Activated T-helper 2 cell treated with anti-CD3 and anti-CD28 coated beads, Interferon-gamma antibody, Interleukin-2, Interleukin-4, amounts not matched to agents 10 μg/mL and 5 μg/mL and 100 μg/mL, durations not matched to agents 14 hours and 24 hours and 36 hours (primary cell): ENCODE measurements at places on chromosomes 4 and X.

GRCh38 chr4:181424362-181425016 is 818.7 kb upstream of the TENM3 start:
- no peak for DNase-seq

DNA sequence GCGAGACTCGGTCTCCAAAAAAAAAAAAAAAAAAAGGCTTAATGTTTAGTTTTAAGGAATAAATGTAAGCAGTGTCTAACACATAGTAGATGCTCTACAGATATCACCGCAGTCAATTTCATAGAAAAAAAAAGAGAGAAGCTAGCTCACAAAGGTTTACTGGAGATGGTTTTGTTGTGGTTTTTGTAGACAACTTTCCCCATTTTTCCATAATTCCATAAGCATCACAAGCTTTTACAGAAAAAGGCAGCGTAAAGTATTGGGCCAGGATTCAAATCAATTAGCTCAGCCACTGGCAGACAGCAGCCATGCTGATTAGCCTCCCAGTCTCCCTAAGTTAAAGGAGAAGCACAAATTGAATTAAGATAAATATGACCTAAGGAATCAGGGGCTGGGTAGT is 1.5 kb downstream of the GRSF1 start:
- DNase-seq = no peak

DNA sequence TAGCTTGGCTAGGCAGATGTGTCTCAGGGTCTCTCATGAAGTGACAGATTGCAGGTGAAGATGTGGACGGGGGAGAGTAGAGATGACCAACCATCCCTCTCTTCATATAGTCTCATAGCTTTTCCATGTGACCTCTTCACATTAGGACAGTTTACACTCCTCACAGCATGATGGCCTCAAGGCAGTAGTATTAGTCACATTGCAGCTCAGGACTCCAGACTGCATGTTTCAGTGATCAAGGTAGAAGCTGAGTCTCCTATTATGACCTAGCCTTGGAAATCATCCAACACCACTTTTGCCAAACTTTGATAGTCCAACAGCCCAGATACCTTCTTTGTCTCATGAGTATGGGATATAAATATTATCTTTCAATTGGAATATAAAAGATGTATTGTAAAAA is 147.7 kb downstream of the GASK1B start:
- no peak for DNase-seq

GRCh38 chr4:53515076-53515475 is 76.2 kb downstream of the LNX1 start:
- DNase-seq = no peak

GRCh38 chrX:151505796-151506195 is 57.7 kb upstream of the PASD1 start:
- no peak for DNase-seq

DNA sequence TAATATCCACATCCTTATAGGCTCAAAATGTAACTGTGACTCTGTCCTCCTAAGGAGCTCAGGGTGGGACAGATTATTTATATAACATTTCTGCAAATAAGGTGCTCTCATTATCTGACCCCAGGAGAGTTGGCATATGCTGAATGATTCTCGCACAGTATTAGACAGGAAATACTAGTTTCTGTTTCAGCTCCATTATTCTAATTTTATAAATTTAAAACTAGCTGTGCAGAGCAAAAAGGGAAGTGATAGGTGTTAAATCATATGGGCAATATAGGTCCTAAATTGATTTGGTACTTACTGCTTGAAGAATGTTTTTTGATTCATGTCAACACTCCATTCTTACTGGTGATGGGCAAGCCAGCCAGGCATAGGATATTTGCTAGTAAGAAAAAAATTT is 141.5 kb downstream of the GLRA2 start:
- no peak for DNase-seq

- no peak for DNase-seq
These were observed 83.2 kb upstream of the USP9X start for GRCh38 chrX:41002026-41002425.

DNA sequence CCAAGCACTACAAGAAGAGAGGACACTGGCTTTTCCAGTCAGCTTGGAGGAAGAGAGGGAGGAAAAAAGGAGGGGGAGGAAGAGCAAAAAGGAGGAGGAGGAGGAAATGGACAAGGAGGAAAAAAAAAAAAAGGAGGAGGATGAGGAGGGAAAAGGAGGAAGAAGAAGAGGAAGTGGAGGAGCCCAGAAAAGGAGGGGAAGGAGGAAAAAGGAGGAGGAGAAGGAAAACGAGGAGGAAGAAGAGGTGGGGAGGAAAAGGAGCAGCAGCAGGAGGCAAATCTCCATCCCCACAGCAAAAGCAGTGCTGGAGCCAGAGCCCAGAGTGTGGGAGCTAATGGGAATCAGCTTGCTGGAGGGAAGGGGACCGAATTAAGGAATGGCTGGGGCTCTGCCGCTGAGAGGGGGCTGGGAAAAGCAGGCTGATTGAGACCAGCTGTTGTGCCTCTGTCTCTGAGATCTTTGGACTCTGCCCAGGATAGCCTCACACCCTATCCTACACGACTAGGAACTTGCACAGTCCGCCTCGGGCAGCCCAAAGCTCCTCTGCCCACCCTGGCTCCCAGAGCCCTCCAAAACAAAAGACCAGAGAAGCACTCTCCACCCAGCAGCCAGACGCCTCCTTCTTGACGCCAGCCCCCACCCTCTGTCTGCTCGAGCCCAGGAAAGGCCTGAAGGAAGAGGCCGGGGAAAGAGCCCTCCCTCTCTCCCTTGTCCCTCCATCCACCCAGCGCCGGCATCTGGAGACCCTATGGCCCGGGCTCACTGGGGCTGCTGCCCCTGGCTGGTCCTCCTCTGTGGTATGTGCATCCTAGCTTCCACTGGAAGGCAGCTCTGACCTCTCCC is at the start of gene XPNPEP2:
TSS of gene XPNPEP2 (plus strand) at position 514 of the 843 bp plus-strand sequence. CDS start at position 749, 235 bp downstream.
- no peak for DNase-seq

DNA sequence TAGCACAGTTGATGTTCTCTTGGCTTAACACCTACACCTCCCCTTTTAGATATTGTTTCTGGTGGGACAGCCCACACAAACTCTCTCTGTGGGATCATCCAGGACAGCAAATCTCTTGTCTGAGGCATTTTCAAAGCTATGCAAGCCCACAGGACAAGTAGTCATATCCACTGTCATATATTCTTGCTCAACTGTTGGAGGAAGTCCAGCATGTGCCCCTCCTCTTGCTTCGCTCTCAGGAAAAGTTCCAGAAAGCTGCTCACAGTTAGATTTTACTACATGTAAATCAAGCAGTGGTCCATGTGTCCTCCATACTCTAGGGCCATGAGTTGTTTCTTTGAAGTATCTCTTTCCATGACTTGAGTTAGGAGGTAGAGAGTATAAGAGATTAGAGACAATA is 260.7 kb downstream of the INPP4B start:
- DNase-seq = no peak

DNA sequence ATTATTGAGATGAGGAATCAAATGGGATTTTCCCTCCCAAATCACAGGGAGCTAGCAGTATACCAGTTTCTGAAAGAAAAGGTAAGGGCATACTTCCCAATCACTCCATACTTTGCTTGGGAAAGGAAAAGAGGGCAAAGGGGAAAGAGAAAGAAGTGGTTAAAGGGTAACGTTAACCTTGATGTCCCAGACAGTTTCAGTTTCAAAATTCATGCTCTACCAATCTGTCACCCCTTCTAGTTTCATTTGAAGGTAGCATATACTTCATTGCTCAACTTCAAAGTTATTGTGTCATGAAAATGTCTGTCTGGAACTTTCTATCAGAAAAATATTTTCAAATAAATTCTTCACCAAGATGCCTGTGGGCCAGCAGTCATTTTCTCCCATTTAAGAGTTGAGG is 16.0 kb downstream of the TNMD start:
- no peak for DNase-seq

GRCh38 chr4:10003666-10004065 is 17.6 kb downstream of the SLC2A9 start:
- DNase-seq = no peak

- DNase-seq = no peak
These were observed 80.1 kb downstream of the FAM184B start for GRCh38 chr4:17701138-17701839.

DNA sequence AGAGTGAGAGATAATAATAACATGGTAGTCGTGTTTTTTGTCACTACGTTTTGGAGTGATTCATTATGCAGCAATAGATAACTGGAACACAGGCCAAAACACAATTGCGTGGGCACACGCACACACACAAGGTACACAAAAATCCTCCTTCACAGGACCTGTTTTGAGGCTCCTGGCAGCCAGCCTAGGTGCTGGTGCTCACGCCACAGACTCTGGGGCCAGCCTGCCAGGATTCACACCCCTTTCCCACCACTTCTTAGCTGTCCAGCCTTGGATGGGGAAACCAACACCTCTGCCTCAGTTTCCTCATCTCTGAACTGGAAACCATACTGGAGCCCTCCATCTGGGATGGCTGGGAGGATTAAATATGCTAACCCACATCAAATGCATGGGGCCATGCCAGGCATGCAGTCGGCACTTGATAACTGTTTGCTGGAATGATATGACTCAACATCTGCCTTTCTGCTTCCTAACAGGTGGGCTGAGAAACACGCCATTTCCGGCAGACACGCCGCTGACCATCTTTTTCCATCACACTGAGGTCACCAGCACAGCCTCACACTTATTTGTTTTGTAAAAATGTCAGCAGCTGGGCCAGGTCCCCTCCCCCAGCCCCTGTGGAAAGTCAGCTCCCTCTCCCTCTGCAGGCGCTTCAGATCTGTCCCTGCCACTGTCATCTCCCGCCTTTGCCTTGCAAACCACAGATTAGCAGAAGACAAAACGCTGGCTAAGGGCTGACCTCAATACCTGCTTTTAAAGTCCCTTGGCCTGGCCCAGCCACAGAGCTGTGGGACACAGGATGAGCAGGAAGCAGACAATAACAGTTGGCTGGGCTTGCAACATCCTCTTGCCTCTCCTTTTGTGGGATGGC is 237.5 kb downstream of the BCOR start:
- peak; percentile 81 for DNase-seq

GRCh38 chr4:76197971-76198410 is 15.6 kb downstream of the SCARB2 start:
- DNase-seq = no peak

- no peak for DNase-seq
These were observed 164.6 kb upstream of the BCOR start for GRCh38 chrX:40262157-40263013.

DNA sequence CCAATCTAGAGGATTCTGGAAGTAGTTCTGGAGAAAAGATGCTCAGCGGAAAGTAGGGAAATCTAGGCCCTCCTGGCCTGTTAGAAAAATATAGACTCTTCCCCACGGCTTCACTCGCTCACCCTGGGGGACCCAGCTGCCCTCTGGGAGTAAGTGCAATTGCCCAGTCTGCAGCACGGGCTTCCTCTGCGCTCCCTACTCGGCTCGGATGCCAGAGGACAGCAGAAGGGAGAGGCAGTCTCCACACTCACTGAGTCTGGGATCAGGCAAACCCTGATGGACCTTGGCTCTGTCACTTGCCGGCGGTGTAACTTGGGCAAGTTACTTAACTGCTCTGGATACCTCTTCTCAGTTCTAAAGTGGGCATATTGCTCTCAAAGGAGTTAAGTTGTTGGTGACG is 2.1 kb downstream of the SHISA3 start:
- no peak for DNase-seq

- no peak for DNase-seq
These were observed 18.9 kb upstream of the CPLX1 start for GRCh38 chr4:844752-845232.

- no peak for DNase-seq
These were observed 17.1 kb upstream of the ARHGAP10 start for GRCh38 chr4:147714575-147715401.

- no peak for DNase-seq
These were observed 190.4 kb downstream of the GABRB1 start for GRCh38 chr4:47221721-47222120.

DNA sequence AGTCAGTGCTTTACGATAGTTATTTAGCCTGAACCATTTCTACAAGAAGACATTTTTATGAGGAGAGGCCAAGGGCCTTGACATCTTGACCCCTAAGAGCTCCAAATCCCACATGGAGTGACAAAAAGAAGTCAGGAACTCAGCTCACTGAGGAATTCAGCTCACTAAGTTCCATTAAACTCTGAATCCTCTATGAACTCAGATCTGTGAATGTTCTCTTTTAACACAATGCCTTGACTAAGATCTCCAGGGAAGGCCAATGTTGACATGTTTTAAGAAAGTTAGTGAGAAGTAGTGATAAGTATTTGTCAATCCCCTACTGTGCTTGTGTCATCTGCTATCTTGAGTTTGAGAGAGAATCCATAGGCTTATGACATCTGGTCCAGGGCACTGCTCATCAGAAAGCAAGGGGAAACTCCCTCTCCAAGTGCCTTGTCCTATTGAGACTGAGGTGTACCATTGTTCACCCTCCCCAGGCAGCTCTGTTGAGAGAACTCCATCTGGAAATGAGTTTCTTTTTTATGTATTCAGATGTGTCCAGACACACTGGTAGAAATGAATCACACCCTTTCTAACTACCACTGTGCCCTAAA is 68.7 kb upstream of the PCDH19 start:
- no peak for DNase-seq

GRCh38 chrX:9534686-9535085 is 69.8 kb downstream of the TBL1X start:
- no peak for DNase-seq

- DNase-seq = no peak
These were observed 62.2 kb upstream of the ACSL1 start for GRCh38 chr4:184887947-184888346.

- peak; percentile 25 for DNase-seq
These were observed 16.9 kb downstream of the WDR1 start for GRCh38 chr4:10099499-10100325.

GRCh38 chr4:153759407-153760316 is at the start of gene RNF175:
Gene RNF175, minus strand, starts transcription at chr4:153760024. Its CDS starts 162 bp downstream, at chr4:153759862.
- no peak for DNase-seq

GRCh38 chr4:74132944-74133343 is 25.0 kb upstream of the MTHFD2L start:
- no peak for DNase-seq

GRCh38 chr4:170386511-170386910 is 296.8 kb upstream of the AADAT start:
- no peak for DNase-seq

GRCh38 chr4:188911707-188912106 is 772.5 kb downstream of the TRIML1 start:
- DNase-seq = no peak

GRCh38 chr4:93659629-93660028 is 168.9 kb upstream of the ATOH1 start:
- no peak for DNase-seq

GRCh38 chr4:173575482-173576152 is 45.6 kb upstream of the HAND2 start:
- DNase-seq = no peak

GRCh38 chr4:182105416-182105815 is 137.8 kb upstream of the TENM3 start:
- no peak for DNase-seq

- DNase-seq = no peak
These were observed 30.6 kb upstream of the MANBA start for GRCh38 chr4:102791318-102791835.

- no peak for DNase-seq
These were observed 14.3 kb upstream of the NAT8L start for GRCh38 chr4:2044542-2045517.

DNA sequence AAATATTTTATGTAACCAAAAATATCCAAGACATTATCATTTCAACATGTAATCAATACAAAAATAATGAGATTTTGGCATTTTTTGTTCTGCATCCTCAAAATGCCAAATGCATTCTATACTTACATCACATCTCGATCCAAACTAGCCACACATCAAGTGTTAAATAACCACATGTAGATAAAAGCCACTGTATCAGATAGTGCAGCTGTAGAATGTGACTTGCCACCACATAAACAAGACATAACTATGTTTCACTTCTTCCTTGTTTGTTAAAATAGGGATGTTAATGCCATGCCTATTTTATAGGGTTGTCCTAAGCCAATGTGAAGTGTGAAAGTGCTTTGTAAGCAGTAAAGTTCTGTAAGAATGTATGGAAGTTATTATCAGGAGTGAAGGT is 20.9 kb downstream of the INTS6L start:
- no peak for DNase-seq
